NCI-H1092 (cell line): ENCODE measurements at places on chromosomes 7 and 10.

DNA sequence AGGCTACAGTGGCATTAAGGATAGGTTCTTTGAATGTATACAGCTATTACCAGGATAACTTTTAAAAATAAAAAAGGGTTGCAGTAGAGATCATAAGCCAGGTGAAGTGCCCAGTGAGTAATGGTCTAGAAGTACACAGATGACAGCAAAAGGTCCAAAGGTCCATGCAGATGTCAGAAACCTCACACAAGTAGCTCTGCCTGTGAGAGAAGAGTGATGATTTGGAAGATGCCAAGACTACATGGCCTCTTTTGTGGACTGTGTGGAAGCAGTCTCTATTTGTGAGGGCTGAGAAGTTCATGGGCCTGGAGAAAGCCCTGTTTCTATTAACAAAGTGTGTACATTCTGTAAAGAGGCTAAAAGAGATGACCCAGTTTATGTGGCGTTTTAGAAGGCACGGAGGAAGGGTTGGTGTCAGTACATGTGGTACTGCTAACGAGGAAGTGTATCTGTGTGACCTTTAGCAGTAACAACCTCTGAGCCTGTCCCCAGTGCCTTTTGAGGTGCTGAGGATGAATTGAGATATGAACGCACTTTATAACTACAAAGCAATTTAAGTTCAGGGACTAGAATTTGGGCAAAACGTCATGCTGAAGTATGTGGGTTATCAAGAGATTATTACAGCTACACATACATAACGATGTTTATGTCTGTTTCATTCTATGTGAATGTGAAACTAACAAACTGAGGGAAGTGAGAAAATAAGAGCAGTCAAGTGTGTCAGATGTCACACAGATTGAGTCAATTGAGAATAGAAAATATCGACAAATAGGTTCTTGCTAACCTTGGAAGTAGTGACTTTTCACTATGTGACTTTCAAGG, 7.6 kb downstream of the CYCS start:
- no peak for DNase-seq

DNA sequence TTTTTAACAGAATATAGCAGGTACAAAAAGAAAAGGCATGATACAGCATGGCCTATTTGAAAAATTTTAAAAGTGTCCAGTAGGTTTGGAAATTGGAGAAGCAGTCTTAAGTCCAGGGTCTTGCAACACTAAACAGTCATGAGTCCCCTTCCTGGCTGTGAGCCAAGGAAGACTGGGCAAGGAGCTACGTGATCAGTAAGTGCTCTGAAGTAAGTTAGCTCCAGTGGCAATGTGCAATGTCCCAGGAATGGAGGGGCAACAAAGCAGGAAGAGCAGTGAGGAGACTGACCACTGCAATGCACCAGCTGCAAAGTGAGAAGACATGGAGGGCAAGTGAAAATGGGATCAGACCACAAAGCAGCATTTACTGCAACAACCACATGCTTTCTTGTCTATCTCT, 72.9 kb upstream of the GRID1 start:
- no peak for DNase-seq

DNA sequence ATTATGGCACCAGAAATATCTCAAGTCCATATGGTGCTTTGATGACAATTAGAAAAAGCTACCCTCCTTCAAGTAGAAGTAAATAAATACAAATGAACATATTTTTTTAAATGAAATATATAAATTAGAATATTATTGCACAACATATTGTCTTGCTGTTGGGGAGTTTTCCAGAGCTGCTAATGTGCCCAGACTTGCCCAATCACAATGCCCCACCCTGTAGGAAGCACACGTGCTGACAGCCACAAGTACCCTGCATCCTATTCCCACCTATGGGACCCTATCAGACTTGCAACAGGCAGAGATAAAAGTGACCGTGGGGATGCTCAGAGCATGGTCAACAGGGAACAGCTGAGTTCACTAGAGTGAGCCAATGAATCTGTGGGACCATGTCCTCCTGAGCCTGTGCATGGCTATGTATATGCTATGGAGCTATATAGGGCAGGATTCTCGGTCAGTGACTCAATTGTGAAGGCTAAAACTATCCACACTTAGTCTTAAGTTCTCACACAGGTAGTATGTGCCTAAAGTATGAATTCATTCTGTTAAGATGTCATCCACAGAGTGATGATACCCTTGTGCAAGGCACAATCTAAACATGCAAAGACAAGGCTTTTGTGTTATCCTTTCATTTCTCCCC, 336.0 kb downstream of the HGF start:
- no peak for DNase-seq

DNA sequence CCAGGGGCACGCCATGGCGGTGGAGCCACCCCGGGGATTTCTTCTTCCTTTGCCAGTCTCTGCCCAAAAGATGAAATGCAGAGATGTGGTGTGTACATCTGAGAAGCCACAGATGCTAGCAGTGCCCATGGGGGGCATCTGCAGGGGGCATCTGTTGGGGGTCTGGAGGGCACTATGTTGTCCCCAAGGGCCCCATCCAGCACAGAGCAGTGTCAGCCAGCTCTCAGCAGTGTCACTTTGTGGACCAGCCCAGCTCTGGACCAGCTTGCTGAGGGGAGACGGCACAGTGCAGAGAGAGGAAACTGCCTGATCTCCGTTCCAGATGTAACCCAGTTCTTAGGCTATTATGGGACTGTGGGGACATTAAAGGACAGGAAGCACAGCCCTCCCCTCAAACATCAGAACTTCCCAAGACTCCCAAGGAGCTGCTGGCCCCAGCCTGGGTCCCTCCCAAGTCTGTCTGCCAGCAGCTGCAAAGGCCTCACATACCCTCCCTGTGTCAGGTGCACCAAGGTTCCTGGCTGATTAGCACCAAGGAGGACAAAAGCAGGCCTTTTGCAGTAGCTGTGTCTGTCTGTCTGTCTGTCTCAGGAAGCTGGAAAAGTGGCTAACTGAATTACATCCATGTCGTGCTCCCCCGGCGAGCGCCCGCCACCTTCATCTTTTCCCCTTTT, 536.5 kb downstream of the PTPRN2 start:
- DNase-seq = no peak

GRCh38 chr7:142795339-142795863, 24.6 kb downstream of the PRSS2 start:
- no peak for DNase-seq

DNA sequence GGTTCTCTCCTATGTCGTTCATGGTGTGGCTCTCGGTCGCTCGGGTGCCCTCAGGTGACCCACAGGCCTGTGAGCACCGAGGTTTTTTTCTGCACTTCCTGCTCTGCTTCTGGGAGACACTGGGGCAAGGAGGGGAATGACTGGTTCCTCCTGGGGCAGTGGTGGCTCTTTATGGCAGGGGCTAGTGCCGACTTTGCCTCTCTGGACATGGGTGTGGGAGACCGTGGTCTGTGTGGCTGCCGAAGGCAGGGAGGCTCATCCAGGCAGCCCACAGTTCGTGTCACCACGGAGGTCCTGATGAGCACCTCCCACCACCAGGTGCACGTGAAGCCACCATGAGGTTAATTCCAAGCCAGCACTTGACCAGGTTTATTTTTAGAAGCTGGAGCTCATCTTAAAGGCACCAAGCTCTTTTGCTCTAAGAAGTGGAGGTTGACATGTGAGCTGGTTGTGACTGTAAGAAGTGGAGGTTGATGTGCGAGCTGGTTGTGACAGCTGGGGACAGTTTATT, 24.7 kb upstream of the DPYSL4 start:
- DNase-seq = no peak

DNA sequence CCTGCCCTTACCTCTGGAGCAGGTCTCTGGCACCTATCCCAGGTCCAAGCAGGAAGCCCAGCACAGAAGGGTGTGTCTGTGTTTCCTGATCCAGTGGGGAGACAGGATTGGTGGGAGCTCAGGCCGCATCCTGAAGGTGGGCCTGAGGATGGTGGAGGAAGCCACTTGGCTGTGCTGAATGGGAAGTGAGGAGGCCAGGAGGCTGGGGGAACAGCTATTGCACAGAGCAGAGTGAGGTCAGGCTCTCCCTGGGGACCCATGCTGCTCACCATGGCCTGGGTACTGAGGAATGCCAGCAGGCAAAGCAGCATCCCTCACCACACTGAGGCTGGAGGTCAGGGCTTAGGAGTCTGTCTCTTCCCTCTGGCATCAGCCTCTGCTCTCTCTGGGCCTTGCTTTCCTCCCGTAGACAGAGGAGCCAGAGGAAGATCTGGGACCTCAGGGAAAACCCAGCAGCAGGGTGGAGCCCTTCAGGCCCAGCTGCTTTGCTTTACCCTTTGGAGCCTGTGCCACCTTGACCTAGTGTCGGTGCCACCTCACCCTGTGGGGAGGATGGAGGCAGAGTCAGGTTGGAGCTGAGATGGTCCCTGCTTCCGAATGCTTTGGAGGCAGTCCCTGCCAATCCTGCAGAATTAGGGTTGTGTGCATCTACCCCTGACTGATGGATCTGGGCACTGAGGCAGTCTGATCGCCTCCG, 39.0 kb downstream of the CDH23 start:
- no peak for DNase-seq
